ENCODE measurements at places on chromosomes 1 and 21.

GRCh38 chr1:84019217-84019616 lies 20.3 kb upstream of the TTLL7 start:
- no peak overlapping the region for H3K27ac ChIP-seq
- no peaks in the 10 kb centered on the region for H3K36me3 ChIP-seq
- H3K4me3 ChIP-seq: no peak overlapping the region
- peaks cover 2% of the 10 kb centered on the region for H3K27me3 ChIP-seq
- DNase-seq: no peak

DNA sequence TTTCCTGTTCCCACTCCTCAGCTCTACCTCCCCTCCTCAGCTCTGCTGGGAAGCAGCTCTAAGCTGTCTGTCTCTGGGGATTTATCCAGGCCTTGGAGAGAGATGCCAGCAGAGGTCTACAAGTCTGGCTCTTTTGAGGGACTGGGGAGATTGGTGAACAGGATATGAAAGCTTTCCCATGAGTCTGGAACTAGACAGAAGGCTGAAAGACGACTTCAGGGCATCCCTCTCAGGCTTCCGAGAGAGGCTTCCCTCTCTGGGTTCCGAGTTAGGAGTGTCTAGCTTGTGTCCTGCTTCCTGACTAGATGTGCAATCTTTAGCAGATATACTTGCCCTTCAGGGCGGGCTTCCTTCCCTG lies 733 bp downstream of the TMEM35B start:
- peaks cover 27% of the 10 kb centered on the region for H3K4me1 ChIP-seq
- peaks cover 11% of the 10 kb centered on the region for H3K36me3 ChIP-seq
- no peaks in the 10 kb centered on the region for H3K27me3 ChIP-seq
- DNase-seq: peak; percentile 37
- H3K27ac ChIP-seq: peak overlapping the region; percentile 91

DNA sequence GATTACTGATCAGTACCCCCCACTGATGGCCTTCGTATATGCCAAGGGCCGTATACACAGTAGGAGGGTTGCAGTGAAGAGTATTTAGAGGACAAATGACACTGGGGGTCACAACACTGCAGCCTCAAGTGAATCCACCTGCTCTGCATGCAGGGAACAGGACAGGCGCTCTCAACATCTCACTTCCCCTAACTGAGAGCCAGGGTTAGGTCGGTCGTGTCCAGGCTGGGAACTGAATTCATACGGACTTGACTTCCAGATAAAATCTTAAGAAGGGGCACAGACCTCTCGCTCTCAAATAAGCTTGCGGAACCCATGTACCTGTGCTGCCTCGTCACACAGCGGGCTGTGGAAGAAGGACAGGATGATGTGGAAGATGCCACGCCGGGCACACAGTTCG lies 22.8 kb downstream of the MRAP start:
- DNase-seq: no peak
- H3K4me1 ChIP-seq: no peaks in the 10 kb centered on the region
- H3K4me3 ChIP-seq: no peak overlapping the region
- peaks cover 93% of the 10 kb centered on the region for H3K36me3 ChIP-seq
- no peak overlapping the region for H3K27ac ChIP-seq
- H3K27me3 ChIP-seq: no peaks in the 10 kb centered on the region

DNA sequence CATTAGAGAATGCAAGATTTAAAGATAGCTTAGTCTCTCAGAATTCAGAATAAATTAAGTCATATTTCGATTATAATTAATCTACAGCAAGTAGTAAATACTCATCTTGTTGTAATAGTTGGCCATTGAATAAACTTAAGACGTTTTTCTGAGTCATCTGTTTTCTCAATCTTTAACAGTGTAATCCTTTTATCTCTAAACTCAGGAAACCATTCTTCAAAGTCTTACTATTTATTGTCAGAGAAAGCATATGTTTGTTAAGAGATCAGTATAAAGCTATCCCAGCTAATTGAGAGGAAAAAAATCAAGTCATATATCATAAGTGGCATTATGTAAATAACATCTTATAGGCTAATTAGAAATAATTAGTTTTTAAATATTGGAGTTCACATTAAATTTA lies 201.2 kb upstream of the ADAMTS5 start:
- no peaks in the 10 kb centered on the region for H3K27me3 ChIP-seq
- no peaks in the 10 kb centered on the region for H3K36me3 ChIP-seq
- no peaks in the 10 kb centered on the region for H3K4me1 ChIP-seq
- H3K27ac ChIP-seq: no peak overlapping the region
- no peak overlapping the region for H3K4me3 ChIP-seq
- DNase-seq: no peak

DNA sequence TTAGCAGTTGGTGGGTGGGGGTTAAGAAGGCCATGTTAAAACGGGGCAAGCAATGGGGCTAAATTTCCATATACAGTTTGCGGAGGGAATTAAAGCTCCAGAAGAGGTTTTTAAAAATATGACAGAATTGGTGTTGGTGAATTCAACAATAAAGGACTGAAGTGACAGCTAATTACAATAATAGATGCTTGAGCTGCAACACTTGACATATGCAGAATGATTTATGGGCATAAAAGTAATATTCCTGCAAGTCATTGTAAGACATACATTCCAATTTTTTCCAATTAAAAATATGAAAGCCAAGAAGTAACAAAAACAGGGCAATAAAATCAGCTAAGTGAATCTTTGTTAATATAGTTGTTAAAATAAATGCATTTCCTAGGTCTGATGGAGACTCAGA lies 202.2 kb upstream of the MAP1LC3C start:
- no peaks in the 10 kb centered on the region for H3K36me3 ChIP-seq
- H3K27ac ChIP-seq: no peak overlapping the region
- H3K4me1 ChIP-seq: no peaks in the 10 kb centered on the region
- no peak overlapping the region for H3K4me3 ChIP-seq
- DNase-seq: no peak
- no peaks in the 10 kb centered on the region for H3K27me3 ChIP-seq

DNA sequence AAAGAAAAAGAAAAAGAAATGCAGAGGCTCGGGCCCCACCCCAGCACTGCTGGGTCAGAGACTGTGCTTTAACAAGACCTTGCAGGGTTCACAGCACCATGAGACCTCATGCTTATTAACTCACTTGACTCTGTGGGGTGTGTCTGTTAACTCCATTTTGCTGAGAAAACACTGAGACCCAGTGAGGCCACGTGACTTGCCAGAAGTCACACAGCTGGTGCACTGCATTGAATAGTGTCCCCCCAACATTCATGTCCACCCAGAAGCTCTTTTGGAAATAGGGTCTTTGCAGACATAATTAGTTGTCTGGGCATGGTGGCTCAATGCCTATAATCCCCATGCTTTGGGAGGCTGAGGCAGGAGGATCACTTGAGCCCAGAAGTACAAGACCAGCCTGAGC lies 39.7 kb downstream of the CHD5 start:
- no peak overlapping the region for H3K27ac ChIP-seq
- no peak overlapping the region for H3K4me3 ChIP-seq
- no peaks in the 10 kb centered on the region for H3K27me3 ChIP-seq
- no peak for DNase-seq

DNA sequence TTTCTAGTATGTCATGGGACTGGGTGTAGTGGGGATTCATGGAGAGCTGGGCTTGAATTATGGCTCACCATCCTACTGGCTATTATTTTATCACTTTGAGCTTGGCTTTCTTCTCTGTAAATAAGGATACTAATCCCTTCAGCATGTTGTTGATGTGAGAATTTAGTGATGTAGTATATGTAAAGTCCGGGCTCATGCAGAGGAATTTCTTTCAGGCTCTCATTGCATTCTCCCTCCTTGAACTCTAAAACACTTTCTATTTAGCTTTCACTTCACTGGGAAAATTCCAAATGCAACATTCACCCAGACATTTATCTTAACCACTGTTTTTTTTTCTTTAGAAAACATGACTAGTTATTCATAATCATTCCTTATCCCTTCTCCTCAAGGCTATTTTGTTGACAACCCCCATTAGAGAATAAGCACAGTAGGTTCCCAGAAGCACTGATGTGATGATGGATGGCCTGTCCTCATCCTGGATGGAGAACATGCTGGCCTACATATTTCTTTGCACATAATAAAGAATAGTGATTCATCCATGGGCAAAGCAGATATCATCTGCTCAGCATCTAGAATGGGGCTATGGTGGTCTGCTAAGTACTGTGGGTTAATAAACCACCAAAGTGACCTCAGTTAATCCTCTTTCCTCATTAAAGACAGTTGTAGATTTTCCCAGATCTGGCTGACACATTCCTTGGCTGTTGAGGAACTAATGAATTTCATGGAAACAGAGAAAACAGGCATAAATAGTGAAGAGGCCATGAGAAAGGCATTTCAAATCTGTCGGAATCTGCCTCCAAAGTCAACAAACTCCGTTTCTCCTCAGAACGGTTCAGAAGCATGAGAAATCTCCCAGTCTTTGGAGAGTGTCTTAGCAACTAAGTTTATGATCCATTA lies 68.0 kb upstream of the CYP2J2 start:
- H3K36me3 ChIP-seq: no peaks in the 10 kb centered on the region
- H3K27me3 ChIP-seq: no peaks in the 10 kb centered on the region
- no peaks in the 10 kb centered on the region for H3K4me1 ChIP-seq
- no peak overlapping the region for H3K27ac ChIP-seq
- no peak overlapping the region for H3K4me3 ChIP-seq
- no peak for DNase-seq

DNA sequence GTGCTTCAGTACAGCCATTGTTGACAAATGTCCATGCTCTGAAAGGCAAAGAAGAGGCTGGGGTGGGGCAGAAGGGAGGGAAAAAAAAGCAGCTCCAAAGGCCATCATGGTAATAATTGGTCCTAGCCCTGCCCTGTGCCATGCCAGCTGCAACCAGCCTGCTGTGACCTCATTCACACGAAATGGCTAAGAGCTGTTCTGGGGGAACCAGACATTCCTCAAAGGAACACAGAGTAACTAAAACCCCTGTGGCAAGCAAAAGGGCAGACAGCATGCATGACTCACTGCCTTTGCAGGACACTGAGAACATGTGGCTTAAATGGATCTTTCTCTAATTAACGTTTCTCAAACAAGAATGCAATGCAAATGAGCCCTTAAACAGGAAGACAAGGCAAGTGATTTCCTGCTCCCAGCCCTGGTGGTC lies 42.3 kb downstream of the STYXL2 start:
- no peaks in the 10 kb centered on the region for H3K4me1 ChIP-seq
- H3K4me3 ChIP-seq: no peak overlapping the region
- no peaks in the 10 kb centered on the region for H3K27me3 ChIP-seq
- DNase-seq: no peak

- H3K36me3 ChIP-seq: no peaks in the 10 kb centered on the region
- H3K27me3 ChIP-seq: peaks cover 4% of the 10 kb centered on the region
- H3K4me1 ChIP-seq: no peaks in the 10 kb centered on the region
- H3K27ac ChIP-seq: no peak overlapping the region
- no peak overlapping the region for H3K4me3 ChIP-seq
Measured at GRCh38 chr1:159991513-159991912, 37.5 kb upstream of the SLAMF9 start.

DNA sequence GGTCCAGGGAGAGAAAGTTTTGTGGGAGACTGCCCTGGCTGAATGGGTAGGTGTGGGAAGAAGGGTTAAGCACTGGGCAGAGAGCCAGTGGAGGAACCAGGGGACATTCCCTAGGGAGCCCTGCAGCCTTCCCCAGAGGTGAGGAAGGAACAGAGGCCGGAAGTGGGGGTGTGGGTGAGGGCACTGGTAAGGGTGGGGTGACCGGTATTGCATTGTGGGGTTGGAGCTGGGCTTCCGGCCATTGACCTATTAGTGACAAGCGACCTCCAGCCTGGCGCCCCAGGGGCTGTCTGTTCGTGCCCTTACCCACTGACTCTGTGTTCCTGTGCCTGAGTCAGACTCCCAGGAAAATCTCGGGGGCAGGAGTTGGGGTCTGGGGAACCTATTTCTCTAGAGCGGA lies 3.5 kb upstream of the TSPAN1 start:
- no peaks in the 10 kb centered on the region for H3K27me3 ChIP-seq
- H3K4me1 ChIP-seq: peaks cover 13% of the 10 kb centered on the region
- H3K4me3 ChIP-seq: no peak overlapping the region
- DNase-seq: no peak

GRCh38 chr1:15952317-15953258 lies 23.3 kb downstream of the ZBTB17 start:
- peaks cover 43% of the 10 kb centered on the region for H3K4me1 ChIP-seq
- H3K4me3 ChIP-seq: no peak overlapping the region
- H3K27ac ChIP-seq: no peak overlapping the region
- peaks cover 2% of the 10 kb centered on the region for H3K36me3 ChIP-seq
- DNase-seq: no peak

DNA sequence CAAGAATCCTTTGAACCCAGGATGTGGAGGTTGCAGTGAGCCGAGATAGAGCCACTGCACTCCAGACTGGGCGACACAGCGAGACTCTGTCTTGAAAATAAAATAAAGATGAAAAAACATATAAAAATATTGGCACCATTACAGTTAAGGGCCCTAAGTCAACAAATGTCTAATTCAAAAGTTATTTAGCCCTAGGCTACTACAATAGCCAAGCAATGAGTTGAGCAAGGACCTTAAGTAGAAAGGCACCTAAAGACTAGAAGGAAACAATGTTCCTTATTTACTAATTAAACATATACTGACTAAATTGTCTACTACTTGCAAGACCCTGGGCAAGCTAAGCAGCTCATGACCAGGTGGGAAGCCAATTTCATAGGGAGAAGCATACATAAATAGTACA lies 4.1 kb downstream of the PIK3R3 start:
- no peak for DNase-seq
- H3K27ac ChIP-seq: no peak overlapping the region
- H3K4me3 ChIP-seq: no peak overlapping the region
- no peaks in the 10 kb centered on the region for H3K36me3 ChIP-seq
- H3K4me1 ChIP-seq: peaks cover 12% of the 10 kb centered on the region

GRCh38 chr1:162549001-162549400 lies 12.5 kb upstream of the UAP1 start:
- no peaks in the 10 kb centered on the region for H3K36me3 ChIP-seq
- no peaks in the 10 kb centered on the region for H3K27me3 ChIP-seq
- no peak for DNase-seq
- H3K4me1 ChIP-seq: peaks cover 21% of the 10 kb centered on the region
- no peak overlapping the region for H3K4me3 ChIP-seq

DNA sequence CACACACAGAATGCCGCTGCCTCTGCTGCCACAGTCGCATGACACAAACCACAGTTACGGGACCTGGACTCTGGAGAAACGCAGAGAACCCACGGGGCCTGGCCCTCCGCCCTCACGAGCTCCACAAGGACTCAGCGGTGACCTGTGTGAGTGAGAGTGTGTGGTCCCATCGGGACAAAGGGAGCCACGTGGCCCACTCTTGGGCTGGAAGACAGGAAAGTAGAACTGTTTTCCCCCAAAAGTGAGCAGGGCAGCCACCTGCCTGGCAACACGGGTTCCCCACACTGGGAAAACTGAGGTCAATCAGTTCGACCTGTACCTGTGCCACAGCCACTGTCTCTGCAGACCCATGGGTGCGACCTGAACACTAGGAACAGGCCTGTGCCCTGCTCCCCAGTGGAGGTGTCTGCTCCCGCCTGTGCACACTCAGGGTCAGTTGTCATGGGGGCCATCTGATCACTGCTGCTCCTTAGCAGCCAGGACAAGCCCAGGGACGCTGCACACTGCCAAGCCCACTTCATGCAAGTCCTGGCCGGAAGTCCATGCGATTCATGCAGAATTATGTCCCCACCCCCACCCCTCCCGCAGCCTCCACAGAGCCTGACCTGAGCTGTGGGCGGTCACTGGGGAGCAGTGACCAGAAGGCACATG lies 54.4 kb upstream of the ADARB1 start:
- DNase-seq: no peak
- H3K27me3 ChIP-seq: peaks cover 12% of the 10 kb centered on the region
- H3K4me1 ChIP-seq: peaks cover 3% of the 10 kb centered on the region
- H3K4me3 ChIP-seq: no peak overlapping the region
- H3K27ac ChIP-seq: no peak overlapping the region
- H3K36me3 ChIP-seq: no peaks in the 10 kb centered on the region

Data from natural killer cell (primary cell).